ENCODE measurements at places on chromosomes 6 and 20.

DNA sequence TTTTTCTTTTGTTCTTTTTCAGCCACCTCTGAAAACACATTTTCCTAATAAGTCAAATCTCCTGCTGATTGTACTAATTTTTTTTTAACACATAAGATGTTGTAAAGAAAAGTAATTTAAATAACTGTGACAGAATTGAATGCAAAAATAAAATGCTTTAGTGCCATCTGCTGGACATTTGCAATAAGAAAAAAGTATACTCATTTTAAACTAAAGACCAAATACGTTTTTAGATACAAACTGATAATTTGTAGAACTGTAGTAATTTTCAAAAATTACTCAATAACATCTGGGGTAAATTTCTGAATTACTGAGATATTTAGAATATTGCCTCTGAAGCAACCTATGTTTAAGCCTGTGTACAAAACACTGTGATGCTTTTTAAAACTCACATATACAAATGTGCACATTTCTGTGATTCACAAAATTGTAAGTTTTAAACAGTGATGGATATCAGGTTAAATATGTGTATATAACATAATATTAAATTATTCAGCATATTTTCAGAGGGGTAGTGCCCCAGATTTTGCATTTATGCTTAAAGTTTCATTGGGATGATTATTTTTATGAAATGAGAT is 198.7 kb downstream of the RIMS1 start:
- no peak for DNase-seq

- DNase-seq = no peak
These were observed 9.2 kb downstream of the NRN1 start for GRCh38 chr6:5997420-5997987.

- DNase-seq = no peak
These were observed 18.4 kb upstream of the BLOC1S5 start for GRCh38 chr6:8082572-8082953.

- DNase-seq = peak; percentile 44
These were observed 75.4 kb upstream of the TMEM244 start for GRCh38 chr6:129936329-129937165.

- peak; percentile 19 for DNase-seq
These were observed 37.1 kb upstream of the B4GALT5 start for GRCh38 chr20:49750611-49751396.

DNA sequence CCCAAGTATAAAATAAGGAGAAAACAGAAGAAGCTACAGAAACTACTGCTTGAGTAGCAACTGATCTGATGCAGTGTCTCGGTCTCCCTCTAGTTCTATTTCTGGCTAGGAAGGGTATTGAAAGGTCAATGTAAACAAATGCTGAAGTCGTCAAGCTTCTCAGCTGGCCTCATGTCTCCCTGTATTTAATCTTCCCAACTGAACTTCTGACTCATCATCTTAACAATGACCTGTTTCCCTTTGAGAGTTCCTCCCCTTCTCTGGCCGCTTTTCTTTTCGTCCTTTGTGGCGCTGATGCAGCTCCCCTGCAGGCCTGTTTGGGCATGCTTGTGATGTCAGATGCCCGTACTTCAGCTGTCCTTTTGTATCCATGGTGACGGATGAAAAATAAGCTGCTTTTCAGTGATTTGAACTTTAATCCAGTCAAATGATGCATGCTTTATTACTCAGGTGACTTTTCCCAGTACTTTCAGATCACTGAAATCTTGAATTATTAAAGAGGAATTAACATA is 7.8 kb upstream of the LCA5 start:
- no peak for DNase-seq
